Upper lobe of left lung (tissue), 6 donors: ENCODE measurements at places on chromosomes 12 and 14. TPM values are rescaled to one million over a fixed set of nuclear protein-coding genes. Genes with fewer than 3 reads are reported as not detected.

Gene PLBD1
- total RNA-seq, result 69.2 TPM

GRCh38 chr12:81077329-81077685 lies 572 bp upstream of the ACSS3 start:
- no peak for DNase-seq

DNA sequence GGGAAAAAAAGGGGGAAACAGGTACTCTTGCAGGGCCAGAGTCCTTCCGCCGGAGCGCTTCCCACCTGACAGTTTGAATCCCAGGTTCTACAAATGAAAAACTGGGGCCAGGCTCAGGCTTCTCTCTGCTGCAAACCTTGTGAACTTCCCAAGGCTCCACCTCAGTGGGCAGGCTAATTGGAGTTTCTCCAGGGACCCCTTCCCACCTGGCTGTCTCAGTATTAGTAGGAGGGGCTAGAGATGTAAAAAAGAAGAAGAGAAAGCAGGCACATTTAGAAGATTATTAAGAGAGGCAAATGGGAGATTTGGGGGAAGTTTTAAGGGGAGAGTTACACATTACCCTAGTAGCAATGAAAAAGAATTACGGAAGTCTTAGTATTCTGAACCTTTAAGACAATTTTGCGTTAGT lies 20.0 kb upstream of the CLEC2D start:
- no peak for DNase-seq

DNA sequence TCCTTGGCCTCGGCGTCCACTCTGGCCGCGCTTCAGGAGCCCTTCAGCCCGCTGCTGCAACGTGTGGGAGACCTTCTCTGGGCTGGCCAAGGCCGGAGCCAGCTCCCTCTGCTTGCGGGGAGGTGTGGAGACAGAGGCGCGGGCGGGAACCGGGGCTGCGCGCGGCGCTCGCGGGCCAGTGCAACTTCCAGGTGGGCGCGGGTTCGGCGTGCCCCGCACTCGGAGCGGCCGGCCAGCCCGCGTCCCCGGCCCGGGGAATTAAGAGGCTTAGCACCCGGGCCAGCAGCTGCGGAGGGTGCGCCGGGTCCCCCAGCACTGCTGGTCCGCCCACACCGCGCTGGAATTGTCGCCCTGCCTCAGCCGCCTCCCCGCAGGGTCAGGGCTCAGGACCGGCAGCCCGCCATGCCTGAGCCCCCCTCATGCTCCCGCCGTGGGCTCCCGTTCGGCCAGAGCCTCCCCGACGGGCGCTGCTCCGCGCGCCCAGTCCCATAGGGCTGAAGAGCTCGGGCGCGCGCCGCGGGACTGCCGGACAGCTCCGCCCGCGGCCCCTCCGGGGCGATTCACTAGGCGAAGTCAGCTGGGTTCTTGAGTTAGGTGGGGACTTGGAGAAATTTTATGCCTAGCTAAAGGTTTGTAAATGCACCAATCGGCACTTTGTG lies 673.9 kb downstream of the SLC16A7 start:
- peak; percentile 81 for DNase-seq

Gene EML5
- 3.9 TPM for total RNA-seq

Gene CEBPE
- not detected for total RNA-seq

Gene GLIPR1L1
- not detected for total RNA-seq

GRCh38 chr12:101759396-101760047 lies 20.3 kb upstream of the SYCP3 start:
- no peak for DNase-seq
